ENCODE measurements at places on chromosomes 13 and 19.
A peak's percentile ranks its signal among the peaks of the same experiment; 100 is the strongest.

GRCh38 chr13:51234676-51235075 lies 12.5 kb downstream of the FAM124A start:
- no peak for DNase-seq

GRCh38 chr19:1402411-1403070 lies 1.2 kb upstream of the GAMT start:
- DNase-seq = no peak

GRCh38 chr13:100827489-100828176 lies 153.0 kb upstream of the TMTC4 start:
- DNase-seq = no peak

DNA sequence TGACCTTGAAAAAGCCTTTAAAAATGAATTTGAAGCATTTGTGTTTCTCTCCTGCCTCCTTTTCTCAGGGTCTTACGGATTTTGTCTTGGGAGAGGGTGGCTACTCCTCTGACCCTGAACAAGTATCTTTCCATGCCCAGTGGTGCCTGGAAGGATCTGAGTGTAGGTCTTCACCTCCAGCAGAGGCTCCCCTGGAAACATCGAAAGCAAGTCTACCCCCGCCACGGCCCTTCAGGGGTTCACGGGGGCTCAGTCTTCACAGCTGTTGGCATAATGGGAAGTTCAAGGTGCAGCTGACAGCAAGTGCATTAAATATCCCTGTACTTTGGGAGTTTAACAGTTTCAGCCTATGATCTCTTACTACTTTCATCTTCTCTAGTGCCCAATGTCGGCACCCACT lies 42.7 kb upstream of the SLC15A1 start:
- DNase-seq = no peak

- no peak for DNase-seq
Observed at GRCh38 chr13:114155320-114155719, 22.9 kb upstream of the RASA3 start.

- no peak for DNase-seq
Observed at GRCh38 chr19:10228393-10228792, 2.7 kb downstream of the S1PR2 start.

GRCh38 chr19:5321851-5322681 lies 18.5 kb downstream of the PTPRS start:
- DNase-seq = peak; percentile 87

- DNase-seq = no peak
Observed at GRCh38 chr19:16235811-16236652, 38.3 kb downstream of the AP1M1 start.

DNA sequence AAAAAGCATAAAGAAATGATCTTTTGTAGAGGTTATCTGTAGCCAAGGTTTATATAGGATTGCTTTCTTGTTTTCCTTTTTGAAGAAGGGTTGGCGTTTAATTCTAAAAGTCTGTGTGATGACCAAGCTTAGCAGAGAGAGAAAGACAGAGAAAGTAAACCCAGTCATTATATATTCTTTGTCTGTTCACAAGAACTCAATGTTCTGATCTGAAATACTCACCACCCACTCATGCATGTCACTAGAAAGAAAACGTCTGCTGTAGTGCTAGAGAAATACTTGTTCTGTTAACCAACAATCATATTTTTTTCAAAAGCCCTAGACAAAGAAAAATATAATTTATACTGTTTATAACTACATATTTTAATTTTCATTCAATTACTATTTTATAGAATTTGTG lies 173.7 kb upstream of the SLITRK5 start:
- DNase-seq = no peak

DNA sequence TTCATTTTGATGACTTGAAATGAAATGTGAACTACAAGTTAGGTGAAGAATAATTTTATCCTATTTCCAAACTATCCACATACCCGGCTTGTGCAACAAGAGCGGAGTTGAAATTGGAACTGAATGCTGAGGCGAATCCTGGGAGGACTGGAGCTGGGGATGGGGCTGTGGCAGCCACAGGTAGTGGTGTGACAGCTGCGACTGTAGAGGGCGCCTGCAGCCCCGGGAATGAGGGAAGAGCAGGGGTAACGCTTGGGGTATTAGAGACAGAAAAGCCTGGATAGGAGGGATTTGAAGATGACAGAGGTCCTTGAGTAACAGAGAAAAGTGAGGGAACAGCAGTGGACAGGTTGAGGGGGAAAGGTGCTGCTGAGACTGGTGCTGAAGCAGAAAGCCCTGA lies 22.0 kb upstream of the STOML3 start:
- no peak for DNase-seq

- no peak for DNase-seq
Observed at GRCh38 chr19:43777163-43777695, 3.5 kb downstream of the KCNN4 start.

DNA sequence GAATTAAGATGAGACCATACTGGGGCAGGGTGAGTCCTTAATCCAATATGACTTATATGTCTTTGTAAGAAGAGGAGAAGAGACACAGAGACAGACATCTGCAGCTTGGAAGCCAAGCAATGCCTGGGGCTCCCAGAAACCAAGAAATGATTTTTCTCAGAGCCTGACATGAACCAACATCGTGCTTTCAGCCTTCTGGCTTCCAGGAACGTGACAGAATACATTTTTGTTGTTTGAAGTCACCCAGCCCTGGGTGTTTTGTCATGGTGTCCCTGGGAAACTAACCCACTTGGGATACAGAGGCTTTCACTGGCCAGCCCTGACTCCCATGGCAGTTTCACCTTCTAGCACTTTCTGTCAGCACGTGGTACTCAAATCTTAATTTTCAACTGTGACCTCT lies 95.3 kb upstream of the SLC10A2 start:
- no peak for DNase-seq

GRCh38 chr13:26983543-26984320 lies 187.9 kb downstream of the USP12 start:
- DNase-seq = no peak

DNA sequence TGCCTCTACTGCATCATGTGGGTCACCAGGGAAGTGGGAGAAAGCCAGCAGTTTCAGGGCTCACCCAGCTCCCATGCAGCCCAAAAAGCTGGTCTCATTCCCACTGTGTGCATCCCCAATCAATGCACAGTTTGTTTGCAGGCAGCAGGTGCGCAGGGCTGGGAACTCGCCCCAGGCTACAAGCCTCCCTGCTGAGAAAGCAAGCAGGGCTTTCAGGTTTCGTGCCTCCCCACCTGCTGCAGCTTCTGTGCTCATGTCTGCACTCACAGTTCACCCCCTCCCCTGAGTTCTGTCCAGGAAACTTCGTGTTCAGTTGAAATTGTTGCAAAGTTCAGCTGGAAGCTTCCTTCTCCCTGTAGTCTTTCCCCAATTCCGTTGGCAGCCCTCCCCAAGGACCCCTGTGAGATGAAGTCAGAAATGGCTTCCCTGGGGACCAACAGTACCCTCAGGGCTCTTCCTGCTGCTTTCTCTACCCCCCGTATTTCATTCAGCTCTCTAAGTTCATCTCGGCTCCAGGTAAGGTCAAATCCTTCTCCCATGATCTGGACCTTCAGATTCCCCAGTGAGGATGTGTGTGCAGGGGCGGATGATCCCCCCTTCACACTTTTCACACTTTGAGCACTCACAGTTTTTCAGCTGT lies 10.3 kb upstream of the KLK3 start:
- DNase-seq = no peak

GRCh38 chr19:44644402-44645016 lies 799 bp downstream of the PVR start:
- DNase-seq = peak; percentile 73

DNA sequence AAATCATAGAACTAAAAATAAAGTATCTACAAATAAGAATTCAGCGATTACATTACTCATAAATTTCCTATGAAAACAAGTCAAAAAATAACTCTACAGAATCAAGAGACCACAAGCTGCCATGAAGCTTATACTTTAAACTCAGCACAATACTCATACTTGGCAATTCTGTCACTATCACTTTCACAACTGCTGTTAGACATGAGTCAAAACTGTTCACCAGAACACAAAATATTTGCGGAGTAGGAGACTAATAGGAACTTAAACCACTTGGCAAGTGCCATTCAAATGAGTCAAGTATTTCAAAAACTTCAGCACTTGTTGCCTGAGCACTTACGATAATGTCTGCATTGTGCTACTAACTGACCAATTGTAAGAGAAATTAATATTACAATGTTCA lies 387.8 kb upstream of the GPC6 start:
- peak; percentile 93 for DNase-seq

DNA sequence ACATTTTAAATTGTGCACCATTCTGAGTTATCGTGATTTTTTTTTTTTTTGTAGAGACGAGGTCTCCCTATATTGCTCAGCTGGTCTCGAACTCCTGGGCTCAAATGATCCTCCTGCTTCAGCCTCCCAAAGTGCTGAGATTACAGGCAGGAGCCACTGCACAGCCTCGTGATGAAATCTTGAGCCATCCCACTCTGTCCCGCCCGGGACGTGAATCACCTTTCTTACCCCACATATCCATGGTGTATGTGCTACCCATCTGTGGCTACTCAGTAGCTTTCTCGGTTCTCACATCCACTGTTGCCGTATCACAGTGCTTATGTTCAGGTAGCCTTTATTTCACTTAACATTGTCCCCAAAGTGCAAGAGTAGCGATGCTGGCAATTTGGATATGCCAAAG lies 26.5 kb downstream of the PAK4 start:
- no peak for DNase-seq

DNA sequence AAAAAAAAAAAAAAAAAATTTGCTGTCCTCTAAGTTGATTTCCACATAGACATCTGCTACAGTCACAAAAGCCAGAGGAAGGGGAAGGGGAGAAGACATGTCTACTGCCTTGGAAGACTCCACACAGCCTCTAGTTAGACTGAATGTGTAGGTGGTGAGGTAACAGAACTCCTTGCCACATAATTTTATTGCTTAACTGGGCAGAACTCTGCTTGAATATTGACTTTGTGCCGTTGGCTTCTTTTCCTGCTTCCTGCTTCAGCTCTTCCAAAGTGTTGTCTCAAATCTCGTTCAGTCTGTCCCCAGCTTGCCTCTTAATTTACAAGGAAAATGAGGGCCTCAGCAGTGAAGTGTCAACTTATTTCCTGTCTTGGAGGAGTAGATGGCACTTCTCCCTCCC lies 37.1 kb downstream of the ESD start:
- DNase-seq = no peak

DNA sequence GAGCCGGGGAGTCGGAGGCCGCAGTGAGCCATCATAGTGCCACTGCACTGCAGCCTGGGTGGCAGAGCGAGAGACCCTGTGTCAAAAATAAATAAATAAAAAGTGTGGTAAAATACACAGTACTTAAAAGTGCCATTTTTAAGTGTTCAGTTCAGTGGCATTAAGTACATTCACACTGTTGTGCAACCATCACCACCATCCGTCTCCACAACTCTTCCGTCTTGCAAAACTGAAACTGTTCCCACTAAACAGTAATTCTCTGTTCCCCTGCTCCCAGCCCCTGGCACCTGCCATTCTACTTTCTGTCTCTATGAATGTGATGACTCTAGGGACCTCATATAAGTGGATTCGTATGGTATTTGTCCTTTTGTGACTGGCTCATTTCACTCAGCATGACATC lies 13.3 kb downstream of the SLC25A42 start:
- DNase-seq = no peak

GRCh38 chr19:57165846-57166245 lies 1.4 kb downstream of the DUXA start:
- no peak for DNase-seq

GRCh38 chr13:104137416-104137815 lies 1071.2 kb upstream of the SLC10A2 start:
- no peak for DNase-seq

DNA sequence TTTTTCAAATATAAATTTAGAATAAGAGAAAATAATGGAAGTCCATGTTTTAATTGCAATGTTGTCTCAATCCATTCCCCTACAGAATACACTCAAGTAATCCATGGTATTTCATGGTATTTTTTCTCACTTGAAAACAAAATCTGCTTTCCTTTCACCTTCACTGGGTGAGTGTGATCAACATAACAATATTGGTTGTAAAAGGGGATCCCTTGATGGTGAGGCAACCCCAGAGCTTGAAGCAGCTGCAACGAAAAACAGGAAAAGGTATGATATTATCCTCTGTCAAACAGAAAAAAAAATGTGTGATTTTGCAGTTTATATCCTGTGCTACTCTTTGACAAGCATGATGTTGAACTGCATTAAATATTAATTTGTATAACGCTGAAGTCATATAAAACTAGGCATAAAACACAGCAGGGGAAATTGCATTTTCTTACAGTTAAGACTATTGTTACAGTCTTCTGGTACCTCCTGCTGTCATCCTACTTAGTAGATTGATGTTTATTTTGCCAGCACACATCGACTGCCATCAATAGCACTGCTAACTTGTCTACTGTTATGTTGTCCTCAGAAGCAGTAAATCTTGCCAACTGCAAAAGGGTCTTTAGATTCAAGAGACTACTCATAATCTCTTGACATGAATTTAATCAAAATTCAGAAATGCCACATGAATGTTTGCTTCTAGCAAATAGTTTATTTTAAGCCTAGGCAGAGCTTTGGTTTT lies 373.1 kb upstream of the MIR17HG start:
- DNase-seq = no peak

DNA sequence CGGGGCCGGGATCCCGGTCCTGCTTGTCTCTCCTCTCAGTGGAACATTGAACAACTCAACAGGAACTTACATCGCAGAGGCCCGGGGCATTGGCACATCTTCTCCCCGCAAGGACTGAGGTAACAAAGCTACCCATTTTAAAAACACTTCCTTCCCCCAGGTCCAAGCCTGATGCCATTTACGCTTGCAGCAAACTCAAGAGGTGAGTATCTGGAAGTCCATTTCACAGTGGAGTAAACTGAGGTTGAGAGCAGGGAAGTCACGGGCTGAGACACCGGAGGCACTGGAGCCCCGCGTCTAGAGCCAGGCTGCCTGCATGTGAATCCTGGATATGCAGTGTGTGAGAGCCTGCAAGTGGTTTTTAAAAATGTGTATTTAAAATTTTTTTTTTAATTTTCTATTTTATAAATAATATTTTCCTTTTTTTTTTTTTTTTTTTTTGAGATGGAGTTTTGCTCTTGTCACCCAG lies 492 bp upstream of the PGLYRP1 start:
- DNase-seq = no peak

- DNase-seq = no peak
Observed at GRCh38 chr13:45748941-45749759, 47.0 kb downstream of the CBY2 start.

- DNase-seq = no peak
Observed at GRCh38 chr13:25067064-25067463, 28.9 kb upstream of the PABPC3 start.

Measured in myocyte (in vitro differentiated cells).